Umbilical cord (tissue), 2 donors: ENCODE measurements at places on chromosomes 7 and 10. TPM values are rescaled to one million over a fixed set of nuclear protein-coding genes. Genes with fewer than 3 reads are reported as not detected.
A peak's percentile ranks its signal among the peaks of the same experiment; 100 is the strongest.

Gene DKK1
- 26.5 TPM for total RNA-seq

Gene LIPK
- 4.8 TPM for total RNA-seq

Gene GNAT3
- not detected for total RNA-seq

- DNase-seq = peak; percentile 15
These were observed 3.5 kb downstream of the LRRTM3 start for GRCh38 chr10:66929375-66929774.

DNA sequence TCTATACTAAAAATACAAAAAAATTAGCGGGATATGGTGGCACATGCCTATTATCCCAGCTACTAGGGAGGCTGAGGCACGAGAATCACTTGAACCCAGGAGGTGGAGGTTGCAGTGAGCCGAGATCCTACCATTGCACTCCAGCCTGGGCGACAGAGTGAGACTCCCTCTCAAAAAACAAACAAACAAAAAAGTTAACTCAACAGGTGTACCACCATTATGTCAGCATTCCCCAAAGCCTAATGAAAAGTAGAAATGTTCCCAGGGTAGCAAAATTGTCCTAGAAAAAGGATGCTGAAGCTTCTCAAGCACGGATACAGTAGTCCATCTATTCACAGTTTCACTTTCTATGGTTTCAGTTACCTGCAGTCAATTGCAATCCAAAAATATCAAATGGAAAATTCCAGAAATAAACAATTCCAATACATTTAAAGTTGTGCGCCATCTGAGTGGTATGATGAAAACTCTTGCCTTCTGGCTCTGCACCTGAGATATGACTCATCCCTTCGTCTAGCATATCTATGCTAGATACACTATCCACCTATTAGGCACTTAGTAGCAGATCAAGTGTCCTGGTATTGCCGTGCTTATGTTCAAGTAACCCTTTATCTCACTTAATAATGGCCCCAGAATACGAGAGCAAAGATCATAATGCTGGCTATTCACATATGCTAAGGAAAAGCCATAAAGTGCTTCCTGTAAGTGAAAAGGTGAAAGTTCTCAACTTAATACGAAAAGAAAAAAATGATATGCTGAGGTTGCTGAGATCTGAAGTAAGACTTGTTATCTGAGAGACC, 37.2 kb upstream of the SLC35G1 start:
- no peak for DNase-seq

DNA sequence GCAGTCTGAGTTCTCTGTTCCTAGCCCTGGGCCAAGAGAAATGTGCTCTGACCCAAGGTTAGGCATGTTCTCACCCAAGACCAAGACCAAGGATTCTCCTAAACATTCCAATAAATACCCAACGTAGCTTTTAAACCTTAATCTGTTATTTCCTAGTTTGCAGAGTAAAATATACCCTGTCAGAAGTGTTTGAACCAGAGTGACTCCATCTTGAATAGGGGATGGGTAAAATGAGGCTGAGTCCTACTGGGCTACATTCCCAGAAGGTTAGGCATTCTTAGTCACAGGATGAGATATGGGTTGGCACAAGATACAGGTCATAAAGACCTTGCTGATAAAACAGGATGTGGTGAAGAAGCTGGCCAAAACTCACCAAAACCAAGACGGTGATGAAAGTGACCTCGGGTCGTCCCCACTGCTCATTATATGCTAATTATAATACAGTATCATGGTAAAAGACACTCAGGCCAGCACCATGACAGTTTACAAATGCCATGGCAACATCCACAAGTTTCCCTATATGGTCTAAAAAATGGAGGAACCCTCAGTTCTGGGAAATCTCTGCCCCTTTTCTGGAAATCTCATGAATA, 27.7 kb downstream of the PLXNA4 start:
- no peak for DNase-seq

DNA sequence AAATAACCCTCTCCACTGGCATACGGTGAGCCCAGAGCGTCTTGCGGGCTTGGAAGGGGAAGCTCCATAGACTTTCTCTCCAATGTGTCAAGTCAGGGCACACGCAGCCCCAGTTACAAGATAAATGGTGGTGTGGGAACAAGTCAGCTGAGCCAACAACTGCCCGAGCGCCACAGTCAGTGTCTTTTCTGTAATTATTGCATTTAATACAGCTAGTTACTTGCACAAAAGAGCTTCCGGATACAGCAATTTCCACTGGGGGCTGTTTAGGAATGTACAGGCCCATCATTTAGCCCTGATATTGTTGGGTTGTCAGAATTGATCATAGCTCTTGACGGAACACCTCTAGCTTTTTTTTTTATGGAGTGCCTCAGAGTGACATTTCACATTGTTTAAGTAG, 193.5 kb upstream of the SP8 start:
- DNase-seq = no peak

Gene TRIP6
- 45.5 TPM for total RNA-seq

DNA sequence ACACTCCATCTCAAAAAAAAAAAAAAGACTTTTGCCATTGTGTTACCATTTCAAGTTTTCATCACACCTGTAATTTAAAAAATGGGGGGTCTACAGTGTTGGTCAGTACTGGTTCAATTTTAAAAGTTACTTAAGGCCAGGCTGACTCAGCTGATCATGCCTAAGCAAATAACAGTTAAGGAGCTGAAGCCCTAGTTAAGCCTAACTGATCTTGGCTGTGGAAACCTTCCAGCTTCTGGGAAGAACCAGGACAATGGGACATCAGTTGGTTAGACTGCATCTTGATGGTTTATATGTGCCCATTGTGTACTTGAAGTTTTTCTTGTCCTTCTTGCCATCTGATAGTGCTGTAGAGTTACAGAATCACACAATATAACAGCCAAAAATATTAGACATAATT, 26.7 kb downstream of the VCL start:
- DNase-seq = peak; percentile 69

Gene PNLIPRP1
- 2.9 TPM for total RNA-seq
